NCI-H69 (cell line): ENCODE measurements at places on chromosomes 16 and 17.
A peak's percentile ranks its signal among the peaks of the same experiment; 100 is the strongest.

DNA sequence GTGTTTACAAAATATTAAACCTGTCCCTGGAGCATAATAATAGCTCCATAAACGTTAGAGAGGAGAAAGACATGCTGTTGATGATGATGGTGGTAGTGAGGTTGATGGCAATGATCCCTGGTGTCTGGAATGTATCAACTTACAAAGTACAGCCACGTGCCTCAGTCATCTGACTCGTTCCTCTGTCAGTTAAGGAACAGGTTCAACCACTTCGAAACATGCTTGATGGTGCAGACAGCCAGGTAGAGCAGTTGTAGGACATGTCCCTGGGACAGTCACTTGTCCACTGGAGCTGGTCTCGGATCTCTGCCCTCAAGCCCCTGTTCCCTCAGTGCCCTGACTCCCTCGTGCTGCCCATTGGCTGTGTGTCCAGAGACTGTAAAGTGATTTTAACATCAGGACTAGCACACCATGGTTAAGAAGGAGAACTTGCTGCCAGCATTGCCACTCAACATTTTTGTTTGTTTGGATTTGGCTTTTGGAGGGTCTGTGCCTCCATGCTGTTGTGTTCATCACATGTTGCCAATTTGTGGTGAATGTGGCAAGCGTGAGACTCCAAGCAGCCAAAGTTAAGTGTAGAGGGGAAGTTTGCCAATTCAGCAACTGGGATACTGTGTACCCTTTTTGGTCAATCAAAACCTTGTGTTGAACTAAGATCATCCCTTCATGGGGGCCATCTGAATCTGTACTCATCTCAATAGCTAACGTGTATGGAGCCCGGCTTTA lies 16.3 kb upstream of the SALL1 start:
- no peak for DNase-seq

DNA sequence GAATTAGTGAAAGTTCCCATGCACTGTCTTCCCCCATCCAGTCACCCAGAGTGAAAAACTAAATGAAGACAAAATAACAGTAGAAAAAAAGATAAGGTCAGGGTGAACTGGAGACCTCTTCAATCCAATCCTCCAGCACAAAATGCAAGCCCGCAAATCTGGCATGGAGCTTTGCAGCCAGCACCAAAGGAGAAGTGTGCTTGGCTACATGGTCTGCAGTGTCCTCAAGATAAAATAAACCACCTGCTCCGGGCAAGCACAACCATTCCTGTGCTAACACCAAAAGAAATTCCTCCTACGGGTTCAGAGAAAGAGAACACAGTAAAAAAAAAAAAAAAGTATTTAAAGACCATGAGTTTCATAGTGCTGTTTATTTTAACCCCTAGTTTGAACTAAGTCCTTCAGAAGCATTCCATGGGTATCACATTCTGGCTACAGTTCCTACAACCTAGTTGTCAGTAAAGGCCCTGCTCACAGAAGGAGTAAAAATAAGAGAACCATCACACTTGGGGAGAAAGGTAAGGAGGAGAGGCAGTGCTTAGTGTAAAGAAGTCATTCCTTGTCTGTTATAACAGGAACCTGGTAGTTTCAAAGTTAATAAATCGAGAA lies 109.1 kb downstream of the GAS7 start:
- DNase-seq: no peak

- DNase-seq: peak; percentile 62
These were observed 10.5 kb upstream of the ITGAD start for GRCh38 chr16:31382485-31383161.

DNA sequence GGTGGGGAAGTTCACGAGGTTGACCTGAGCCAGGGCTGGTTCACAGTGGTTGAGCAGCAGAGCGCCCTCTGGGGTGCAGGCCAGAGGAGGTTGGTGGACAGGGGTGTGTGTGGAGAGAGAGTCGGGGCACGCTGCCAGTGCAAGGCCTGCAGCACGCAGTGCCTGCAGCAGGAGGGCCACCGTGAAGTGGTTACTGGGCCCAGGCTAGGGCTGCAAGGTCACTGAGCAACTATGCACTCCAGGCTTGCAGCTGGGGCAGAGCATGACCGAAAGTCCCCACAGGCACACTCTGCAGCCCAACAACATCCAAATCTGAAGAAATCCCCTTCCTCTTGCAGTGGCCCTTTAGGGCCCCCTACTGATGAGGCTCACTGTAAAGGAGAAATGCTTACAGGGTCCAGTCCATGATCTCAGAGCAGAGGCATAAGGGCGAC lies 89.1 kb upstream of the NOL11 start:
- DNase-seq: peak; percentile 14

DNA sequence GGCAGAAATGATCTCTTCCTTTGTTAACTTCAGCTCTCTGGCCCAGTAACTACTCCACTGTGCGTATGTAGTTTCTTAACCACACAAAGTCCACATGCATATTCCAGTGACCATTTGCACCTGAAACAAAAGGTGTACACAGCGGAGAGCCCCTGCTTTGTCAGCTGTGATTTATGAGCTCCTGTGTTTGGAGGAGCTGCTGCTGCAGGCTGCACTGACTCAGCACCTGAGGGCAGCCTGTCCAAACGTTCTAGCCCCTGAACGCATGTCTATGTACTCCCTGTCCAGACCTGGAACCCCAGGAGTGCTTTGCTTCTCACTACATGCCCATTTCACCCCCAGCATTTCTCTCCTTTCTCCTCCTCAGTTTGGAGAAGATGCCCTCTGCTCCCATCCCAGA lies 216.1 kb downstream of the ABCC12 start:
- peak; percentile 46 for DNase-seq

GRCh38 chr17:54013072-54013471 lies 190.3 kb downstream of the KIF2B start:
- no peak for DNase-seq

DNA sequence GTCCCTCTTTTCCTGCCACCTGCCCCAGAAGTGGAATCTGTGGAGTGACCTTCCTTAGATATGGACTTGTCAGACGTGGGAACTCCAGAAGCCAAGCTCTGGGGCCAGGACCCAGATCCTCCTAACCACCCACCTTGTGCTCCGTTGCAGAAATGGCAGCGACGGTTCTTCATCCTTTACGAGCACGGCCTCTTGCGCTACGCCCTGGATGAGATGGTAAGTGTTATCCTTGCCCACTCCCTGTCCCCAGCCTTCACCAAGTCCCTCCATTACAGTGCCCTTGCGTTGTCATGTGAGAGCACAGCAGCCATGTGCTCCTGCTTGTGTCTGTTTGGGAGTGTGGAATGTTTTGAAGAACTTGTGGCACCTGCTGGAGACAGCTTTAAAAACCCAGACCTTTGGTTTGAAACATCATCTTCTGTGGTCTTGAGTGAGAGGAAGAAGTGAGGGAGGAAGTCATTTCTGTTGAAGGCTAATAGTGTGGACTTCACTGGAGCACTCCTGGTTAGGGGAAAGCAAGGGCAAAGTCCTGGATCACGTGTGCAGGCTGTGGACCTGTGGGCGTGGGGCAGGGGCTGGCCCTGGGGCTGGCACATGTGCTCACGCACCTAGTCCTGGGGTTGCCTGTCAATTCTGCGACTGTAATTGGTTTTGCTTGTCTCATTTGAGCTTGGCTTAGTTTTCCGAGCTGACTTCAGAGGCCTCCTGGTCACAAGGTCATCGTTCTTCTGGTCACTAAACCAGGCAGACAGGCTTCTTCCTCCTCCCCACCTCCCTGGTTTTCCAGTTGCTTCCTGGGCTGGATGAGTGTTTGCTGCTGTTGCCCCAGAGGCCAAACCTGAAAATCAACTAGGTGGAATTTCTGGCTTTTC lies 35.8 kb downstream of the MPRIP start:
- no peak for DNase-seq

- no peak for DNase-seq
These were observed 38.3 kb upstream of the MAP3K14 start for GRCh38 chr17:45355087-45355486.

GRCh38 chr17:51493206-51493605 lies 232.9 kb downstream of the UTP18 start:
- DNase-seq: no peak

GRCh38 chr16:57630931-57631845 lies 2.8 kb downstream of the ADGRG1 start:
- DNase-seq: peak; percentile 65

DNA sequence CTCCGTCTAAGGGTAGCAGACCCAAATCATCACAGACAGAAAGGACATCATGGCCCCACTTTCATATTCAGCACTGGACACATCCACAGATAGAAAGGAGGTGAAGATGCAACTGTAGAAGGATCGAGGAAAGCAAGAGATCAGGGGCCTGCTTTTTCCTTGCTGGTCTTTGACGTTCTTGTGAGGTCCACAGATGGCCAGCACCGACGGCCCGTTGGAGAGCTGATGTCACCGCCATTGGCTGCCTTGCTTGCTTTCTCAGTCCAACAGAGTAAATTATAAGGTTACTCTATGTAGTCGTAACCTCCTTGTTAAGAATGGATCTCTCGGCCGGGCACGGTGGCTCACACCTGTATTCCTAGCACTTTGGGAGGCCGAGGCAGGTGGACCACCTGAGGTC lies 5.1 kb upstream of the RBFOX3 start:
- no peak for DNase-seq

- DNase-seq: no peak
These were observed at the start of gene GCGR for GRCh38 chr17:81803728-81804558. Gene GCGR (plus strand): TSS chr17:81804150. CDS start chr17:81809019, 4,869 bp downstream.

DNA sequence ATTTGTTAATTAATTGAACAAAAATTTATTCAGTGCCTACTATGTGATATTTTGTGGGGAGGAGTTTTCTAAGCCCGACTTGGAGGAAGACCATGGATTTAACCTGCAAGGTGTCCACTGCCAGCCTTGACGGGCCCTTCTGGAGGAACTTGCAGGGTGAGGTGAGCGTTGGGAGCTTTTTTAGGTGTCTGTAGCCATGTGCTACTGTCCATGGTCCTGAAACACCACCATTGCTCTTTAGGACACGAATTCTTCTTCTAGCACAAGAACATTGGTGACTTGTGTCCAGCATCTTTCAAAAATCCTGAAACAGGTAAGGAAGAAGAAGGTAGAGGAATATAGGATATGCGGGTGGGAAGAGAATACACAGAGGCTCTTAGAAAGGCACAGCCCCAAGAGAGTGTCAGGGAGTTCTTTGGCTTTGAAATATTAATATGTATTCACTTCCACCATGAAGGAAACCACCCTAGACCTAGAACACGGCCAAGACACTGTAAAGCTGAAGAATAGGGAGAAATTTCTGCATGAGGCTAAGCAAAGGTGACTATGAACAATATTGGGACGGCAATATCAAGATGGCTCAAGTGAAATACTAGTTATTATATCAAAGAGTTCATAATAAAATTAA lies 27.9 kb upstream of the OR4D1 start:
- no peak for DNase-seq

GRCh38 chr17:77273397-77274085 lies 132.8 kb downstream of the SEC14L1 start:
- DNase-seq: no peak

- peak; percentile 1 for DNase-seq
These were observed 35.8 kb upstream of the BHLHA9 start for GRCh38 chr17:1234455-1234854.

- peak; percentile 89 for DNase-seq
These were observed 10.1 kb upstream of the COG1 start for GRCh38 chr17:73182616-73183310.

DNA sequence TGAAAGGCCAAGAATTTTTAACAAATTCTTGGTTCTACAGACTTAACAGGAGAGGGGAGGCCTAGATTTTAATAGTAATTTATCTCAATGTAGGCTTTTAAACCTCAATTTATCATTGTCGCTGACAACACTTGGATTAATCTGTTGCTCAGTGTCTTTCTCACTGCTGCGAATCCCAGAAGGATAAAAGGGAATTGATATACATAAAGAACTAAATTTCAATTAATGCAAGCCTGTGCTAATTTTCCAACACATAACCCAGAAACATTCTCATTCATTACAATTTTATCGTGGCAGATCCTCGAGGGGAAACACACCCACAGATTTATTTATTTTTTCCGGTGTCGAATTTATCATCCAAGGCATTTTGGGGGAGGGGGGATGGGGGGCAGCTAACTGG lies 98.1 kb downstream of the WSCD1 start:
- no peak for DNase-seq

- no peak for DNase-seq
These were observed 36.9 kb downstream of the XYLT1 start for GRCh38 chr16:17433577-17434451.

GRCh38 chr17:83170571-83171260 lies 91.3 kb downstream of the METRNL start:
- no peak for DNase-seq

DNA sequence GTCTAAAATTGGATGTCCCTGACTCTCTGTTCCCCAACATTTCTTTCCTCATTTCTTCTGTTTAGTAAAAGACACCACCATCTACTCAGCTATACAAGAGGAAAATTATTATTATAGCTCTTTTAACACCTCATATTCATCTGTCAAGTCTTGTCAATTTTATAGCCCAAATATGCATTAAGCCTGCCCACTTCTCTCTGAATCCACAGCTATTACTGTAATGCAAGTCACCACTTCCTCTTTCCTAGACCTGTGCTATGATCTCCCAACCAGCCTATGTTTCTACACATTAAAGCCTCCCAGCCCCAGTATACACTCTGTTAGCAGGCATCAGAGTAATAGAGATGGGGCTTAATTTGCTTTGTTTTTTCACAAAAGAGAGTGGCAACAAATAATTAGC lies 252.9 kb downstream of the GRIN2A start:
- DNase-seq: no peak

- DNase-seq: no peak
These were observed 206.7 kb downstream of the PARN start for GRCh38 chr16:14423344-14423743.

- no peak for DNase-seq
These were observed 2.4 kb downstream of the SCRN2 start for GRCh38 chr17:47838636-47839035.

- DNase-seq: peak; percentile 27
These were observed 4.3 kb downstream of the POLG2 start for GRCh38 chr17:64492481-64493109.

- DNase-seq: no peak
These were observed 267.1 kb upstream of the ASIC2 start for GRCh38 chr17:33560165-33560564.

- DNase-seq: peak; percentile 93
These were observed 22.7 kb downstream of the TMEM235 start for GRCh38 chr17:78253946-78254672.

DNA sequence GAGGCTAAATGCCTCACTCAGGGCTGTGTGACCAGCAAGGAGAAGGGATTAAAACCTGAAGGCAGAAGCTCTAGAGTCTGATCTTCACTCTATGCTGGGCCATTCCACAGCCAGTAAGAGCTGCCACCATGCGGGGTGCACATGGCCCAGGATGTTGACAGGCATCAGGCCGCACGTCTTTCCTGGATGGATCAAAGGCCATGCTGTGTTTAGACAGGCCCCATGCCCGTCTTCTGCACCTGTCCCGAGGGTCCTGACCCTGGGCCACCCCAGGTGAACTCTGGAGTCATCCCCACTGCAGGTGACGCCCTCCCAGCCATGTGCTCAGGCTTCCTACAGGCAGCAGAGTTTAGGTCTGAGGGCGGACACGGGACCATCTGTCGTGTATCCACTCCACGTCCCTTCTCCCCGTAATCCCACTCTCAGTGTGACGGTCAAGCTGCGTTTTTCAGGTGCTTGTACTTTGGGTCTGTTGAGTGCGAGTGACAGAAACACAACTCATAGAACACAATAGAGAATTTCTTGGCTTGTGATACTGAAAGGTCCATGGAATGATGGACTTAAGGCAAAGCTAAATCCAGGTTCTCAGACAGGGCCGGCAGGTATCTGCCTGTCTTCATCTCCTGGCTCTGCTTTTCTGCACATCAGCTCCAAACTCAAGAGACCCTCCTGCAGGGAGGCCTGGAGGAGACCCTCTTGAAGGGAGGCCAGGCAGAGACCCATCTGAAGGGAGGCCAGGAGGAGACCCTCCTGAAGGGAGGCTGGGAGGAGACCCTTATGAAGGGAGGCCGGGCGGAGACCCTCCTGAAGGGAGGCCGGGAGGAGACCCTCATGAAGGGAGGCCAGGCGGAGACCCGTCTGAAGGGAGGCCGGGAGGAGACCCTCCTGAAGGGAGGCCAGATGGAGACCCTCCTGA lies 13.2 kb downstream of the ZNF469 start:
- no peak for DNase-seq
